ENCODE measurements at places on chromosomes 12 and 14.

- no peak for DNase-seq
Measured at GRCh38 chr14:100893228-100893601, 10.3 kb downstream of the RTL1 start.

- DNase-seq: no peak
Measured at GRCh38 chr12:51055060-51055459, 6.9 kb downstream of the LETMD1 start.

- DNase-seq: no peak
Measured at GRCh38 chr12:64633940-64634337, 23.6 kb downstream of the RASSF3 start.

GRCh38 chr14:100306101-100306997, at the start of gene SLC25A29:
SLC25A29 (minus strand) TSS chr14:100306444; CDS start chr14:100306232, 212 bp downstream.
- DNase-seq: peak; percentile 95

Data from NCI-H774 (cell line).